Stimulated activated CD8-positive, alpha-beta memory T cell treated with anti-CD3 and anti-CD28 coated beads, Interleukin-12 subunit alpha, Interleukin-12 subunit beta, amount 100 ng/mL, for 1 hour (primary cell): ENCODE measurements at places on chromosomes 12 and 14.

DNA sequence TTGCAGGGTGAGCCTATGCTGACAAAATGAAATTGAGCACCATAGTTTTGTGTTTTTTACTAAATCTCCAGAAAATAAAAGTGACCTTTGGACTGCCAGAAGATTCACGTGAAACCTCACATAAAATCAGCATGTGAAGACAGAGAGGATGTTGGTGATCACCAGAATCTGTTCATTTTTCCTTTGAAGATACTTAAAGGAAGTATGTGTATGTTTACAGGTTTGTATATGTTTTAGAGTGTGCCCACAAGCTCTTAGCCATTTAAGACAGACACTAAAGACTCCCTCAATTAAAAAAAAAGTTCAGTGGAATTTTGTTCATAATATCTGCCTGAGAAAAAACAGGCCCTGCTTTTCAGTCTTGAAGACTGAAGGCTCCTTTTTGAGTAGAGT is 25.9 kb downstream of the DDX47 start:
- DNase-seq, result no peak

DNA sequence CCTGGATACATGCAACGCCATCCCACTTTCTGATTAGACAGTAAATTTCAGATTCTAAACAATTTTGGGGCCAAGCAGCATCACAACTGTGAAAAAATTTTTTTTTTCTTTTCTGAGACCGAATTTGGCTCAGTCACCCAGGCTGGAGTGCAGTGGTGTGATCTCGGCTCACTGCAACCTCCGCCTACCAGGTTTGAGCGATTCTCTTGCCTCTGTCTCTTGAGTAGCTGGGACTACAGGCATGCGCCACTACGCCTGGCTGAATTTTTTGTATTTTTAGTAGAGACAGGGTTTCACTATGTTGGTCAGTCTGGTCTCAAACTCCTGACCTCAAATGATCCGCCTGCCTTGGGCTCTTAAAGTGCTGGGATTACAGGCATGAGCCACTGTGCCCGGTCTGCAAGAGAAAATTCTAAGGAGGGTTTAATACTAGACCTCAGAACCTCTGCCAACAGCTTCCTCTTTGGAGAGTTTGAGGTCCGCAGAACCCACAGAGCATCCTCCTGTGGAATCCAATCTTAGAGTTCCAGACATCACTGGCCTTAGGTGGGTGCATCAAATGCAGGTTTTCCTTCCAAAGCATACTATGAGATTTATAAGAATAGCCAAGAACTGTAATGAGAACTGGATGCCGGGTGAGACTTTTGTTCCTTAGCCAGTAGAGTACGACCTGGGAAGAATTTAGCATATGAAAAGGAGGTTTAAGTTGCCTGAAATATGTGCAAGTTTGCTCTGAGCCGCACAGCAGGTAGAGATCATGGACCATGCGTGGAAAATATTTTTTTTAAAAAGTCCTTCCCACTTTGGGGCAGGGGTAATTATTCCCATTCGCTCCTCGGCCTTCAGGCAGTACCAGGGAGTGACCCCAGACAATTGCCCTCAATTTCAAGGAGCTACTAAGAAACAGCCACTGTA is 7.8 kb upstream of the PHC1 start:
- no peak for DNase-seq

GRCh38 chr14:99266181-99267178 is 5.5 kb downstream of the BCL11B start:
- DNase-seq, result peak; percentile 80

DNA sequence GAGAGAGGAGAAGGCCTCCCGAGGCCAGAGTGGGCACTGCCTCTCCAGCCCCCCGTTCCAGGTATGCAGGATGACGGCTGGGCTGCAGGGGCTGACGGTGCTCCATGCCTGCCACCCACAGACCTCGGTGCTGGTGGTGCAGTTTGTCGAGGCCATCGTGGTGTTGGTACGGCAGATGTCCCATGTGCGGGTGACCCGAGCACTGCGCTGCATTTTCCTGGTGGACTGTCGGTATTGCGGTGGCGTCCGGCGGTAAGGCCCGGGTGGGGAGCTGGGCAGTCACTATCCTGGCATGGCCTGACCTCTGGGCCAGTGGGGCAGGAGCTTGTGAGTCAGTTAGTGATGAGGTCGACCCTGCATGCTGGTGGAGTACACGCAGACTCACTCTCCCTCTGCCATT is 47.4 kb downstream of the TPCN1 start:
- no peak for DNase-seq

- no peak for DNase-seq
Measured at GRCh38 chr12:65646127-65646643, 178.1 kb upstream of the HMGA2 start.
